EH (cell line): ENCODE measurements at places on chromosomes 2 and 18.

- peak; percentile 91 for DNase-seq
Measured at GRCh38 chr18:63775166-63775730, at the start of gene SERPINB7. TSS of gene SERPINB7 (plus strand) at chr18:63775418. CDS start at chr18:63782373, 6,955 bp downstream.

DNA sequence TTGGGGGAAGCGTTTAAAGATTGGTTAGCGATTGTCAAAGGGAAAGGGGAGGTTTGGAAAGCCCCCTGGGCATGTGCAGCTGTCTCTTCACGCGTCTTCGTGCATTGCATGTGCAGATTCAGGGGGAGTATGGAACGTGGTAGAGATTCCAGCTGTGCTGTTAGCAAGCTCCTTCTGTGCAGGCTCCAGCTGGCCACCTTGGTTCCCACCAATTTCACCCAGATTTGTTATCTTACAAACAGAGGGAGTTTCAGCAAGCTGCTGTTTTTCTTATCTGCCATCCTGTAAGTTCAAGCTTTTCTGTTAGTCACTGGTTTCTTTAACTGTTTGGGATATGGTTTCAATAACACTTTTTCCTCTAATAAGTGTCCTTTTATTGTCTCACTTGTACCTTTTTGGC, 30.4 kb downstream of the FARP2 start:
- no peak for DNase-seq

DNA sequence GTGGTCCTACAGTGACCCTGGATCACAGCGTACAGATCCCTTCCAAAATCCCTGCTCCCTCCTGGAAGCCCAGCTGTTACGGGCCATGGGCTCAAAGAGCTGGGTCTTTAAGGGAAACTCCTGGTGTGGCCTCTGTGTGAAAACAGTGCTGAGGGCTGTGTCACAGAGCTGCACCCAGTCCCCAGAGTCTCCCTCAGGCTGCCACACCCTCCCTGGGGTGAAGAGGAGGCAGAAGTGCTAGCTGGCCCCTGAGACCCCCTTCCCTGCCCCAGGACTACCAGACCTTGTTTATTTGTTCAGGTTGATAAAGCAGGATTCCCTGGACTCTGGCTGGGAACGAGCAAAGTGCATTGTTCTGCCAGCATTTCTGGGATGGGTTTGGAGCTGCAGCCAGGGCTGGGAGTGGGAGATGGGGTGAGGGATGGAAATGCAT, 7.7 kb downstream of the ATOH8 start:
- DNase-seq, result no peak

DNA sequence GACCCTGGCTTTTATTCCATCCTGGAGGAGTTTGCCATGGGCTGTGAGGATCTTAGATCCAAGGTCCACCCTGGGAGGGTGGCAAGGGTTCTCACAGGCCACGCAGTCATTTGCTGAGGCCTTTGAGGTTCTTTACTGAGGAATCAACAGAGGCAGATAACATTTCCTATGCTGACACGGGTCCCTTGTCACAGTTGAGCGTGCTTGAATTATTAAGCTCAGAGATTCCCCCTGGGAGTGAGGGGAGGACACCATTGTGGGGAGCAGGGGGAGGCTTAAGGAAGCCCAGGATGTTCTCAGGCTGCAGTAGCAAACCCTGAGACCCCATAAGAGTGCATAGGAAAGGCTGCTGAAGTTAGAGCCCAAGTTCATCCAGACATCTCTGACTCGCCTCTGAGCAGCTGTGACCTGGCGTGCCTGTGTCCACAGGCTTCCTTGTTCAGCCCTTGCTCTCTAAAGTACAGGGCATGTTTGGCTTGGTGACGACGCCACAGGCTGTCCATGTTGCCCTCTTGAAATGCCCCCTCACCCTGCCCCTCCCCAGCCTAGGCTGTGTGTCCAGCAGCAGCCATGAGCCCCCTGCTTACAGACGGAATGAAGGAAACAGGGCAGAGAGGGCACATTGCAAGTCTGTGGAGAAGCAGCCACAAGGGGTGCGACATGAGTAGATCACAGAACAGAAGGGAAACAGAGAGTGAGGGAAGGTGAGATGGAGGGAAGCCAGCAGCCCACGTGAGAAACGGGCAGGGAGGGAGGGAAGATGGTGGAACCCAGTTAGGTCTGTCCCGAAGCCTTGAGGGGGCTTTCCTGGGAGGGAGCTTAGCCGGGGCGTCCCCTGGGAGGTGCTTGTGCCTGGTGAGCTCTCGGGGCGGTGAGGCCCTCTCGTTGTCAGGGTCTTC, 34.0 kb downstream of the NAPG start:
- DNase-seq, result no peak

DNA sequence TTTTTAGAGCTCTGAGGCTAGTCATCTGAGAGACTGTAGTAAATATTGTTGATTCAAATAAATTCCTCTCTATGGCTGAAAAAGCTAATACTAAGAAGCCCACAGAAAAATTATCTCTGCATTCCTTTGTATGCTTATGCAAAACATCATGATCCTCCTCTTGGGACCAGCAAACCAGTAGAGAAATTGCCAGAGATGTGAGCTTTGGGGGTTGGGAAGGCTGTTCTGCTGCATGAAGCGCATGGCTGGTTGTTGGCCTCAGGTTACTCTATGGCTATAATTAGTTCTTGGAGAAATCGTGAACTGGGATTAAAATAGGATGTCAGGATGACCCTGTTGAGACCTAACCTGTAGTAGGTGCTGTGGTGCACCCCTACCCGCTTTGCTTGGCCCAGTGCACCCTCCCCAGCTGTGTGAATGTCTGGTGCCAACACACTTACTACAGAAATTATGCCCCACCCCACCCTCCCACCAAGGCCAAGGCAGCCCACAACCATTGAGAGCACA, 35.5 kb upstream of the C1D start:
- no peak for DNase-seq

- no peak for DNase-seq
Measured at GRCh38 chr2:65766768-65767267, 334.4 kb upstream of the SPRED2 start.

DNA sequence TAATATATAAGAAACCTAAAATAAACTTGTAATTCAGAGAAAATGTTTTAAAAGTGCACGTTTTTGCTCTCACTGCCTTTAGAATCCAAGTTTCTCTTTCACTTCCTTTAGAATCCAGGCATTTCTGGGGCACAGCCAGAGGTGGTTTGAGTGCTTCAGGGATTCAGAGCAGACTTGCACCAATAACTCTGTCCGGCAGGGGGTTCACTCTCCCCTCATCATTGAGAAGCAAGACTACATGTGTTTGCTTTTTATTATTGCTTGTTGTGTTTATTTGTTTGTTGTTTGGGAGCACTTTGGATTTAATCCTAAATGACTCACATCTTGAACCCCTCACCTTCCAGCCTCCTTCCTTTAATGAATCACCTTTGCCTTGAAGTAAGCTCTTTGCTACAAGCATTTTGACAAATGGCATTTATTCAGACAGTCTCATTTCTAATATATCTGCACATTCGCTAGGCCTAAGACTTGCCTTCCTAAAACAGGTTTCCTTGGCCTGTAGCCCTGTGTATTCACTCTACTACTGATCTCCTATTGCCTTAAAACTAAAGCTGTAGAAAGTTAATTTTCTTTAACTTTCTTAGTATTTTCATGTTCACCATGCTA, 233.5 kb upstream of the ATP5MC3 start:
- peak; percentile 70 for DNase-seq

GRCh38 chr2:237500681-237501424, 13.8 kb downstream of the MLPH start:
- peak; percentile 100 for DNase-seq

GRCh38 chr2:9757501-9758264, 85.6 kb upstream of the TAF1B start:
- peak; percentile 74 for DNase-seq

GRCh38 chr2:206558492-206558891, 83.8 kb upstream of the FAM237A start:
- DNase-seq, result no peak

DNA sequence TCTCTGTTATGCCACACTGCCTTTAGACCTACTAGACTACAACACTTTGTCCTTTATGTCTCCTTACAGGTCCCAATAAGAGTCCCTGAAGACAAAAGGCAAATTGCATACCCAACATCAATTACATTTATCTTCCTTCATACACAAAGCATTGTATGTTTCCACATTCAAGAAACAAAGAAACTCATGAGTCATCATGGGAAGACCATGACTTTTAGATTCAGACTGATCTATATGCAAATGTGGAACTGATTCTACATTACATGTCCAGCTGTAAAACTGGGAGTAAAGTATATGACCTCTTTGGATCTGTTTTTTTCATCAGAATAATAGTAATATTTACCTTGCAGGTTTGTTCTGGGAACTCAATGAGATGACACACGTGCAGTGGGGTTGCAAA, 25.2 kb upstream of the HNMT start:
- DNase-seq, result no peak

DNA sequence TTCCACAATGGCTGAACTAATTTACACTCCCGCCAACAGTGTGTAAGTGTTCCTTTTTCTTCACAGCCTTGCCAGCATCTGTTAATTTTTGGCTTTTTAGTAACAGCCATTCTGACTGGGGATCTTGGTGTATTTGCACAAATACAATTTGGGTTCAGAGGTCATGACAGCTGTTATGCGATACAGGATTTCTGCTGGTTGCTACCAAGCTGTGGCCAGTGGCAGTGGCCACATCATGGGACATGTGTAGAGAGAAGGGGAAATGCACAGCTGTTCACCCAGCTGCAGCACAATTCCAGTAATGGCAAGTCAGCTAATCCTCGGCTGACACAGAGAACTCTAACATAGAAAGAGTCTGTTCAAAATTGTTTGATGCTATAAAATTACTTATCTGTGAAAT, 21.0 kb upstream of the SELENOI start:
- no peak for DNase-seq
